Stimulated activated CD4-positive, alpha-beta T cell treated with anti-CD3 and anti-CD28 coated beads, TNF-alpha, amount 100 ng/mL, for 24 hours (primary cell): ENCODE measurements at places on chromosomes 5 and 9.

DNA sequence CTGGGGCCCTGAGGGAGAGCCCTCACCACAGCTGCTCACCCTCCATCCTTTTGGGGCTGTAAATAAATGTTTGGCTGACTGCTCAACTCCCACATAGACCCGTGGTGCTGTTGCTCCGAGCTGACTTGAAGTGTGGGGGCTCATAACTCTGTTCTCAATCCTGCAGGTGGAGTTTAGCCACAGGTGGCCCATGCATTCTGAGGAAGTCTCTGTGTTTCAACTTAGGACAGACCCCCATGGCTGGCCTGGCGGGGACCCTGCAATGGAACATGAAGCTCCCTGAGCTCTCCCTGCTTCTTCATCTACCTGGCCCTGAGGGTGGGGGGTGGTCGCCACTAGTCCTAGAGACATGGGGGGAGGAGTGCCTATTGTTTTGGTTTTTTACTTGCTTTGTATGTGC lies 19.7 kb downstream of the NDUFS6 start:
- DNase-seq, result no peak

- no peak for DNase-seq
Observed at GRCh38 chr5:145937432-145938250, 1.3 kb downstream of the SH3RF2 start.

- DNase-seq, result no peak
Observed at GRCh38 chr5:116289276-116289675, 204.5 kb downstream of the COMMD10 start.

- no peak for DNase-seq
Observed at GRCh38 chr9:117744856-117745389, 40.7 kb downstream of the TLR4 start.

GRCh38 chr5:179803651-179804554 lies 2.8 kb downstream of the MGAT4B start:
- DNase-seq, result peak; percentile 63
